Lung microvascular endothelial cell (primary cell): ENCODE measurements at places on chromosomes 2 and 18.

DNA sequence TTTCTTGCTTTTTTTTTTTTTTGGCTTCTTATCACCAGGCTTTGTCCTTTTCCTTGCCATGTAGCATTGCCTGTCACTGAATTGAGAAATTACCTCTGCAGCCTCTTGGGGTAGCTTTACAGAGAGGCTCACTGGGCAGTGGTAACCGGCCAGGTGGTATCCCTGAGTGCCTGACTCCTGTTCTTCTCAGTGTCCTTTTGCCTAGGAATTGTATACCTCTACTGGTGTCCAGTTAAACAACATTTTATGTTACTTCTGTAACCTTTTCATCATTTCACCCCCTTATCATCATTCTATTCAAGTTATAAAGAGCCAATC lies 523.9 kb downstream of the BCL11A start:
- DNase-seq: no peak

DNA sequence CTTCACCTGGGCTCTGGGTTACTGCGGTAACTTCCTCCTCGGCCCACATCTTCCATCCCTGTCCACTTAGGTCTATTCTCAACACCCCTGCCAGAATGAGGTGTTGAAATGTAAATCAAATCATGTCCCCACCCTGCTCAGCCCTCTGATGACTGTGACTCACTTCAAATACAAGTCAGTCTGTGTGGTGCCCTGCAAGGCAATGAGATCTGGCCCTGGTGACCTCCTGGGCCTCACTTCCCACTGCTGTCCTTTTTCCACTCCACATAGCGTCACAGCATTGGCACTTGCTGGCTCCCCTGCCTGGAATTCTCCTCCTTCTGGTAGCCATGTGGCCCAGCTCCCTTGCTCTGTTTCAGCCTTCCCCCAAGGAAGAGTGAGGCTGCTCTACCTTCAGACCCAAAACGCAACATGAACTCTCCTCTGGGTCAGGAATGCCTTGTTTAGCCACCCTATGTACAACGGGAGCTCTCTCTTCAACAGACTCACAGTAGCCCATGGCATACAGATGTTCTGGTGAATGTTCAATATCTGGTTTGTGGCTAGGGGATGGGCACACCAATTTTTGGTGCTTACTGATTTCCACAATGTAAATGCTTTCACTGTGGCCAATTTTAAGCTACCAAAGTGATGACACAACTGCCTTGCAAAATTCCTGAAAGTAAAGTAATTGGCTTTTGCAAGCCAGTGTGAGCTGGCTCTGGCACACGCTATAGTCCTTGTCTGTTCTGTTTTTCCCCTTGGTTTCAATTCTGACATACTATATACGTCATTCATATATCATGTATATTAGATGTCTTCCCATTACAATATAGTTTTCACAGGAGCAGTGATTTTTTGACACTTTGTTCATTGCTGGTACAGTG lies 550.3 kb upstream of the HS6ST1 start:
- DNase-seq: no peak

DNA sequence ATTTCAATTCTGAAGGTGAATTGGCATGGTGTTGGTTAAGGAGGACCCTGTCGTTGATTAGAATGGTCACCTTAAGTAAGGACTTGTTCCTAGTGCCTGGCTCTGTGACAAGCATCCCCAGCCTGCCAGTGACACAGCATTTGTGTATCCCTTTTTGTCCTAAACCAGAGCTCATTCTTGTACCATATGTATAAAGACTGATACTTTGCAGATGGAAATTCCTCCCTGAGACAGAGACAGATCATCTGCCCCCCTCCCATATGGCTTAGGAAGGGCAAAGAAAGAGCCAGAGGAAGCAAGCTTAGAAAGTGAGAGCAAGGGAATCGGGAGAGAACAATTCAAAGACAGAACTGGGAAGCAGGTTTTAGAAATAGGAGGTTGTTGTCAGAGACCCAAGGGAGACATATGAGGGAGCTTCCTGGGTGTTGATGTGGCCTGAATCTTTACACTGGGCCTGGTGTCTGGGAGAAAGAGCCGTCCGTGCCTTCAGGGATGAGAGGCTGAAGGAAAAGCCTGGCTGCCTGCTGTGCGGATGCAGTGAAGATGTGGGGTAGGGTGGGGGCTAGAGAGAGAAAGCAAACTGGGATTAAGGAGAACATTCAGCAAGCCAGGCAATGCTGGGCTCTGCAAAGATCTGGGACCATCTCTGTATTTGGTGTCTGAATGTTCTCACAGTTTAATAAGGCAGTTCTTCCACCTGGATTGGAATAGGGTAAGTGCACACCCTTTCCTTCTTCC lies 13.2 kb upstream of the CHRNA1 start:
- no peak for DNase-seq

DNA sequence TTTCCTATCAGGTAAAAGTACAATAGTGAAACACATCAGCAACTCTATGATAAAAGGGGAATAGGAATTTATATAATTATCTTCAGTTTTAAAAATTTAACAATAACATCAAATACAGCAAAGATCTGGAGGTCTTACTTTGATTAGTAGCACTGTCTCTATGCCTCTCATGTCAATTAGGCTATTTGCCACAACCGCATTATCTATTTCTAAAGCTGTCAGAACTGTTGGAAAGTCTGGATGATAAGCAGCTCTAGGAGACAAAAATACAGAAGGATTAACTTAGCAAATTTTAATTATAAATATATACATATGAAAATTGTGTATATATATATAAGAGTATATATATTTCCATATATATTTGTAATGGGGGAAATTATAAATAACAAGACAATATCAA lies 45.1 kb downstream of the SMC6 start:
- no peak for DNase-seq

- DNase-seq: no peak
Observed at GRCh38 chr2:233816334-233816733, 38.0 kb downstream of the HJURP start.

- DNase-seq: peak; percentile 60
Observed at GRCh38 chr2:53770264-53770663, 2.7 kb downstream of the CHAC2 start.

DNA sequence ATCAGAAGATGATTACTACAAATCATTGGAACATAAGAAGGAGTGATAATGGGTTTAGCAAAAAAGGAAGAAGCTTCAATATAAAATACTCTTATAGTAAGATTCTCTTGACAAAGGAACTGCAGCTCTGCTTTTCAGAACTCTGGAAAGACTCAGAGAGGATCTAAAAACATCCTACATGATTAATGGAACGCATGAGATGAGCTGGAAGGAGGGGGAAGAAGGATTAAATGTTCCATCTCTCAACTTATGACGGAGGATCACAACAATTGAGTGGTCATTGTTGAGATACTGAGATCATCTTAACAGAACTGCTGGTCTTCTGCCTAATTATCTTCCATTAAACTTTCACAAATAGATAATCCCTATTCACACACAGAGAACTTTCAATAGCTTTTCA lies 267.5 kb upstream of the SLC8A1 start:
- DNase-seq: no peak

- DNase-seq: no peak
Observed at GRCh38 chr2:86186431-86186830, 8.8 kb downstream of the IMMT start.

DNA sequence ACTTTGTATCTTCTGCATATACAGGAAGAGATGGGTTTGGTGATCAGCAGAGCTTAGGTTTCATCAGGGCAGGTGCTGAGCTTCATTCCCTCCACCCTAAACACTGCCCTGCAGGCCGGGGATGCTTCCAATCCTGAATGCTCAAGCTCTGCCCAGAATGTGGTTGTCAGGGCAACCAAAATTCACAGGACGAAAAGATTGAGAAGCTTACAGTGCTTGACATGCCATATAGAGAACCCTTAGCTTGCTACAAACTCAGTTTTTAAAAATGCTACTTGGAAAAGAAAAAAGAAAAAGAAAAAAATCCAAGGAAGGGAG lies 65.6 kb downstream of the SH3RF3 start:
- no peak for DNase-seq

GRCh38 chr2:217054791-217055190 lies 194.9 kb upstream of the TNP1 start:
- DNase-seq: no peak

GRCh38 chr2:170227507-170227947 lies 49.6 kb downstream of the MYO3B start:
- DNase-seq: peak; percentile 38

GRCh38 chr18:35489913-35490490 lies 7.8 kb downstream of the INO80C start:
- DNase-seq: peak; percentile 34

DNA sequence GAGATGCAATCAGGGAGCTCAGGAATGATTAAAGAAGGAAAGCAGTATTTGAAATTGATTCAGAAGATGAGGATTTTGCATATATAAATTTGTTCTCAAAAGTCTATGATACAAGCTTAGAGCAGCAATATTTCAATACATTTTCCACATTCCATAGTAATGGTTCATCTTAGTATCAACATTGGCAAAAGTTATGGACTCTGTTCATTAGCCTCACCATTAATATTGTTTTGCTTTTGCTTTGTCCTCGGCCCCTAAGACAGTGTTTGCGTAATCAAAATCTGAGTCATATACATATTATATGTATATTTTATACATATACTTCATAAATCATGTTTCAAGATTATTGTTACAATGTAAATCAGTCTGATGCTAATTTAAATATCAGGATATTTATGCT lies 176.6 kb downstream of the CNTNAP5 start:
- no peak for DNase-seq

DNA sequence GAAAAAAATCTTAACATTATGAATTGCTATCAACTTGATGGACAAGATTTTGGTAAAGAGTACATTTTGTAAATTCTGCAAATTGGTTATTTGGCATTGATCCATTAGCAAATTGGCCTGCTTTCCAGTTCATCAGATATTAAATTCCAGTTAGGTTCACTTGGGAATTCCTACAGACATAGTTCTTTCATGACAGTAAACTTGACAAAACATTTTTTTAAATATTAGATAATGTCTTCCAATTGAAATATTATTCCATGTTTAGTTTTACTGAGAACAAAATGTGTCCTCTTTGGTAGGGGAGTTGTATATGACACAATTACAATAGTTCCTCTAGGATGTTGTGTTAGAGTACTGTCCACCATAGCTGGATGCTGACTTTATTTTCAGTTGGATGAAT lies 141.9 kb downstream of the LCLAT1 start:
- DNase-seq: no peak

DNA sequence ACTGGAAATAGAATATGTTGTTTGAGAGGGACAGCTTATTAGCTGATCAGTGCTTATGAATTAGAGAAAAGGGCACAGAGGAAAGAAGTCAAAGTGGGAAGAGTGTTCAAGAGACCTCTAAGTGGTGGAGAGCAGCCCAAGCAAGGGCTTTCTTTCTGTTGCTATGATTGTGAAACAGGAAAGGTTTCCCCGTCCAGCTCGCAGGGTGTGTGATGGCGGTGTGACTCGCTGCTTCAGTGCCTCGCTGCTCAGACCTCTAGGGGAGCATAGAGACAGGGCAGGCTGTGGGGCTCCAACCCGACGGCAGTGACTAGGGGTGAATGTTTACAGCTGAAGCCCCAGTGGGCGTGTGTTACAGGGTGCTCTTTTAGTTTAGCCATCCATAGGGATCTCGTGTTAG lies 166.5 kb upstream of the COPS8 start:
- peak; percentile 74 for DNase-seq

GRCh38 chr2:33013684-33014110 lies 66.9 kb downstream of the LTBP1 start:
- peak; percentile 12 for DNase-seq

- DNase-seq: no peak
Observed at GRCh38 chr2:96163415-96163767, 18.2 kb upstream of the DUSP2 start.

DNA sequence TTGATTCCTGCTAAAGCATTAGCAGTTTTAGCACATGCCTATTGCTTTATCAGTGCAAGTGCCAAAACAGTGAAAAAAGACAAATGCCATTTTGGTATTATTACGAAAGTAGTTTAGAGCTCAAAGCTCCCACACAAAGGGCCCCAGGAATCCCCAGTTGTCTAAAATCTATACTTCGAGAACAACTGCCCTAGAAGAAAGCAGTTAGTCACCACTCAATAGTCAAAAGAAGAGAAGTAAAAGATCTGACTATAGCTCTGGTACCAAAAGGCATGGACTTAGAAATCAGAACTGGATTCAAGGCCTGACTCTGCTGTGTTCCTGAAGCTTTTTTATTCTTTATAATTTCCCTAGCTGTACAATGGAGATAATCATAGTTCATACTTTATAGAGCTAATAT lies 21.8 kb downstream of the SCN3A start:
- DNase-seq: no peak

GRCh38 chr2:66428986-66429612 lies 5.8 kb upstream of the MEIS1 start:
- DNase-seq: peak; percentile 74

DNA sequence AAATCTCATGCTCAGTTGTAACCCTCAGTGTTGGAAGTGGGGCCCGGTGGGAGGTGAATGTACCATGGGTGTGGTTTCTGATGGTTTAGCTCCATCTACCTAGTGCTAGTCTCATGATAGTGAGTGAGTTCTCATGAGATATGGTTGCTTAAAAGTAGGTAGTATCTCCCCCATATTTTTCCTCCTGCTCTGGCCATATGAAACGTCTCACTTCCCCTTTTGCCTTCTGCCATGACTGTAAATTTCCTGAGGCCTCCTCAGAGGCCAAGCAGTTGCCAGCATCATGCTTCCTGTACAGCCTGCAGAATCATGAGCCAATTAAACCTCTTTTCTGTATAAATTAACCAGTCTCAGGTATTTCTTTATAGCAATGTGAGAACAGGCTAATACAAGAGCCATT lies 62.8 kb upstream of the RNF152 start:
- no peak for DNase-seq

DNA sequence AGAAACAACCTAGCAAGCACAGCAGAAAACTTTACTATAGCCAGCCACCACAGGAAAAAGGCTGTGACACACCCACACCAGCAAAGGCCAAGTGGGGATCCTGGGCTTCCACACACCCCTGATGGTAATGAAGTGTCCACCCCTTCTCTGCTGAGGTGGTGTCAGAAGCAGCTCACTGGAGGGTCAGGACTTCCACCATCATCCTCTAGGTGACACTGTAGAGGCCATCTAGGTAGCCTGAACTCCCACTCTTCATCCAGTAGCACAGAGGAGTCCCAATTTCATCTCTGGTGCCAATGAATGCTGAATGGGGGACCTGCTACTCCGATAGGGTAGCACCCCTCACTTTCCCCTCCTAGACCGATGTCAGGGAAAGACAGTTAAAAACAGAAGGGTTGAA lies 1544.4 kb downstream of the LRP1B start:
- peak; percentile 17 for DNase-seq

- DNase-seq: no peak
Observed at GRCh38 chr2:68246396-68246795, 5.9 kb downstream of the PPP3R1 start.

GRCh38 chr2:205574001-205574400 lies 108.3 kb upstream of the NRP2 start:
- no peak for DNase-seq
